Heart right ventricle (tissue), 16 donors: ENCODE measurements at places on chromosomes 1 and 21. TPM values are rescaled to one million over a fixed set of nuclear protein-coding genes. Genes with fewer than 3 reads are reported as not detected.

The KRTAP7-1 gene
- not detected for total RNA-seq

DNA sequence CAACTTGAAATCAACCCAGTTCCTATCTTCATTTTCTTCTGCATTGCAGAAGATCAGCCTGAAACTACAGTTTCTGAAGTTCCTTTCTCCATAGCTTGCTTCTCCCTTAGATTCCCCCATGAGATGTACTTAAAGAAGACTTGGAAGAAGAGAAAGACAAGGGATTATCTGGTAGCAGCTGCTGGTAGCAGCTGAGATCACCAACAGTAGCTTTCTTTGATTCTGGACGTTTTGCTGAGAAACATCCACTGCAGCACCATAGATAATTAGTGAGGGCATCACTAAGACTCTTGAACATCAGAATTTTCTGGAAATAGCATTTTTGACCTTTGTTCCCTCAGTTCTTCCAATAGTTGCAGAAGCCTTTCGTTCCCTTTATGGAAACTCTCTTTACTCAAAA, 465 bp upstream of the CFHR3 start:
- DNase-seq, result no peak

DNA sequence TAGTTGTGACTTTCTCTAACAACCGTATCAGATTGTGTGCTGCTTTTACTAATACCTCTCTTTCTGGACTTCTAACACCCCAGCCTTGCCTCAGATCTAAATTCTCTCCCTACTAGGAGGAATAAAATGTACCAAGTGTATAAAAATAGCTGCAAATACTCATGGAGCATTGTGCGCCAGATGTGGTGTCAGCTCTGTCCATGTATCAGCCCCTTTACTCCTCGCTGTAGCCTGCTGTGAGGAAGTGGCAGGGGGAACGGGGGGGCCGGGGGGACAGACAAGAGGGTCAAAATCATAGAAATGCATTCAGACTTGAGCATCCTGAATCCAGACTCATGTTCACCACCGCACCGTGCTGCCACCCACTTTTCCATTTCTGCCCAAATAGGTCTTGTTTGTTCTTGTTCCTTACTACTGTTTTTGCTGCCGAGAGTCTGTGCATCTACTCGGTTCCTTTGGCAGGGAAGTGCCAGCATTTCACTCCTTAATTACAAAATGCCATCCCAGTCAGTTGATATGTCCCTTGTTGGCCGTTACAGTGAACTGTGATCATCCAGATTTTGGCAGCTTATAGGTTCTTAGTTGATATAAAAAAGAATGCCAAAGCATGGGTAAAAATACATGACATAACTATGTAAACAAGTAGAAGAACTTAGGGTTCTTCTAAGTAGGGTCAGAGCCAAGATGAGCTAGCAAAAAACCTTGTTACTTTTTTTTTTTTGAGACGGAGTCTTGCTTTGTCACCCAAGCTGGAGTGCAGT, 76.4 kb downstream of the UBE4B start:
- DNase-seq, result no peak

- no peak for DNase-seq
These were observed 364.5 kb upstream of the CAMK1G start for GRCh38 chr1:209218981-209219380.

The NT5C1A gene
- 41.4 TPM for total RNA-seq

The HTR1D gene
- total RNA-seq, result not detected

The UBE4B gene
- 66.7 TPM for total RNA-seq

DNA sequence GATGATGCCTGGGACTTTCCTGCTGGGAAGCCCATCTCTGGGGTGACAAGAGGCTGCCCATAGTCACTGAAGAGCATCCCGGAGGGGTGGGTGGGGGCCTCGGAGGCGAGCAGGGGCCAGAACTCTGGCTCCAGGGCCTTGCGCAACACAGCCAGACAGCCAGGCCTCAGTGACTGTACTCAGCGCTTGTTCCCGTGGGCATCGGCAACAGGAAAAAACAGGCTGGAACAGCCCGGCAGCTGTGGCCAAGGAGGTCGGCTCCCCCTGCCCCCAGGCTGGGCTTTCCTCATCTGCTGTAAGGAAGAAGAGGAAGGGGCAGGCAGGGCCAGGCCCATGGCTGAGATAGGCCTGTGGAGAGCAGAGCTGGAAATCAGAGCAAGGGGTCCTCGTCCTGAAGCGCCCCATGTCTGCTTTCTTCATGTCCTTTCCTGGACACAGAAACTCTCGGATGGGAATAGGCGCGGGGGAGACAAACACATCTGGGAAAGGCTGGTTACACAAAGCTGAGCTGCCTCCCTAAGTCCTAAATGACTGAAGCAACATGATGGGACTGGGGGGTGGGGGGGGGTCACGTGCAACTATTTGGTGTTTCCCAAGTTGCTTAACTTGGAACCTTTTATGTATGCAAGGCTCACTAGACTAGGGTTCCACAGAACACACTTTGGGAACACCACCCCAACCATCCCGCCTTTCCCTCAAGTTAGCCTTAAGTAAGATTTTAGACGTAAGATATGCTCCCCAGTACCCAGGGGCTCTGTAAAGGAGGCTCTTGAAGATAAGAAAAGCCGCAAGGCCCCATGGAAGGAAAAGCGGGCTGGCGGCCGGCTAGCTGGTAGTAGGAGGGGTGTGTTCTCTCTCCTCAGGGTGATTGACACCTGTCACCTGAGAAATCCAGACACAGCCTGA, 30.7 kb downstream of the HSPG2 start:
- DNase-seq, result peak; percentile 72

GRCh38 chr1:112325504-112325903, 70.5 kb upstream of the CTTNBP2NL start:
- DNase-seq, result peak; percentile 7

The LGR6 gene
- total RNA-seq, result 1.3 TPM

GRCh38 chr1:225848030-225848955, 33.9 kb downstream of the TMEM63A start:
- DNase-seq, result peak; percentile 49

The GSTM1 gene
- total RNA-seq, result not detected

The SIK1 gene
- 96.4 TPM for total RNA-seq
